ENCODE measurements at places on chromosomes 11 and 22.
A peak's percentile ranks its signal among the peaks of the same experiment; 100 is the strongest.

- no peak for DNase-seq
Observed at GRCh38 chr22:50312371-50312770, 4.9 kb upstream of the PLXNB2 start.

DNA sequence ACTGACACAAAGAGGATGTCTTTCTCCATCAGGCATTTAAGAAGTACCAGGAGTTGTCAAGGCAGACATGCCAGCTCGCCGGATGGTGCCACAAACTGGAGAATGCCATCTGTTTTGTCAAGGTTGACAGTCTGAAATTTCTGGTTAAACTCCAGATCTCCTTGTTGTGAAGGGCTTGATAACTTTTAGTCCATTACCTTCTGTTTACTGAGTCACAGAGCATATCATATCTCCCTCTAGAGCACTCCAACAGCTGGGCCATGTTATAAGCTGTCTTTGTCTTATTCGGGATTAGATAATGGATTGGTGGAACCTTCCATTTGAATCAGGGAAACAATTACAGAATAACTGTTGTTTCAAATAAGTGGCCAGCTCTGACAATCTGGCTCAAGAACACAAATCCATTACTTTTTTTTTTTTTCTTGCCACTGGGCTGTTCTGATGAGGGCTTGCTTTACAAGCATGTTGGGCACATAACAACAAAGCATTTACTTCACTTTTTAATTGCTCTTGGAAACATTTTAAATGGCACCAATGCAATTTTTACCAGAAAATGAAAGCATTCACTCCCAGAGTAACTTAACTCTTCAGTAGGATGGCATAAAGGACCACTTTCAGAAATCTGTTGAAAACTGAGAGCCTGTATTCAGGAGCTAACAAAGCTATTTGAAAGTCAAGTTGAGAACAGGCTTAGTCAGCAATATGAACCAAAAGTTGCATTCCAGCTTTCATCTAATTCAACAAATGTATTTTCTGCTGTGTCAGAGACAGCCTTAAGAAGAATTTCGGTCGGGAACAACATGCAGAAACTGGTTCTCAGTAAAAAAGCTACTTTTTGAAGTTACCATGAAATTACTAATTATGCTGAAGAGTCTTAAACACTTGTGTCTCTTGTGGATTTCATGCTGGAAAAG is 227.6 kb upstream of the PITPNB start:
- no peak for DNase-seq

GRCh38 chr11:126627421-126627820 is 271.9 kb downstream of the ST3GAL4 start:
- DNase-seq = no peak

DNA sequence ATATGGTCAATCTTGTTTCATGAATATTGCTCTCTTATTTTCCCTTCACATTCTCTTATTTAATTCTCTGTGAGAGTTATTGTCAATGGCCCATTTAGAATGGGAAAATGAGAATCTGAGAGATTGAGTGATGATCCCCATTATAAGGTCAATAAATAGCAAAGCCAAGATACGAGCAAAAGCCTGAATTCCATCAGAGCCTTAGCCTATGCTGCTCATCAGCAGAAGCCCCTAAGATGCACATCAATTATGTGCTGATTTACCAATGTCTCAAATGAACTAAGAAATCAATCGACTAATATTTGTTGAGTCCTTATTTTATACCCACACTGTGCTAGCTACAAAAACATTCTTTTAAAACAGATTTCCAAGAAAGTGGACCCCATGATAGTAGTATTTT is 330.8 kb upstream of the DDI1 start:
- no peak for DNase-seq

- no peak for DNase-seq
Observed at GRCh38 chr22:47822422-47822821, 1060.0 kb downstream of the TBC1D22A start.

- no peak for DNase-seq
Observed at GRCh38 chr22:22925805-22926369, 38.3 kb downstream of the IGLL5 start.

- DNase-seq = no peak
Observed at GRCh38 chr22:33842006-33842354, 78.3 kb downstream of the LARGE1 start.

GRCh38 chr11:81033779-81034540 is 1593.1 kb upstream of the TENM4 start:
- DNase-seq = no peak

DNA sequence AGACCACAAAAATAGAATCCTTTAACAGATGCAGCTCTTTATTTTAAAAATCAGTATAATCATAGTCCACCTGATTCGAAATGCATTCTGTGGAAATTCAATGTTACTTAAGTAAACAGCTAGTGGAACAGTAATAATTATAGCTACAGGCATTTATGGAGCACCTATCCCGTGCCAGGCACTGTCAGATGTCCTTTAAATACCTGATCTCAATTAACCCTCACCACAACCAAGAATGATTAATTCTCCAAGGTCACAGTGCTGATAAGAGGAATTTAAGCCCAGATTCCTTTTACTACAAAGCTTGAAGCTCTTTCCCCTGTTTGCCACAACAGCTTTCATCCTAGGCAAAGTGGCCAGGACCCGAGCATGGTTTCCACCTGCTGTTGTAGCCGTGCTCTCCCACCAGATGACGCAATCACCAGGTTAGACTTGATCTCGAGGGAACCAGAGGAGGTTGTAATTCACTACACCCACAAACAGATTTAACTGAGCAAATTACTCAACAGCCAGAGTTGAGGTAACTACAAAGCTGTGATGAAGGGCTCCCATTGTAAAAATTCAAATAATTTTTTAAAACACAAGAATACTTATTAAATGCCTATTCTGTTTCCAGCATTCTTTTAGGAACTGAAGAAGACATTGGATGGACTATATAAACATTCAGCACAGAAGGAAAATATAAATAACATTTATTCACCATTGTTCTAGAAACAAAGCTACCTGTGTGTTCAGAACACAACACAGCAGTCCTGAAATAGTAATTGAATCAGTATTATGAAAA is 10.3 kb downstream of the PRDM10 start:
- peak; percentile 63 for DNase-seq

Measured in NCI-H226 (cell line).